ENCODE measurements at places on chromosomes 5 and 9.

DNA sequence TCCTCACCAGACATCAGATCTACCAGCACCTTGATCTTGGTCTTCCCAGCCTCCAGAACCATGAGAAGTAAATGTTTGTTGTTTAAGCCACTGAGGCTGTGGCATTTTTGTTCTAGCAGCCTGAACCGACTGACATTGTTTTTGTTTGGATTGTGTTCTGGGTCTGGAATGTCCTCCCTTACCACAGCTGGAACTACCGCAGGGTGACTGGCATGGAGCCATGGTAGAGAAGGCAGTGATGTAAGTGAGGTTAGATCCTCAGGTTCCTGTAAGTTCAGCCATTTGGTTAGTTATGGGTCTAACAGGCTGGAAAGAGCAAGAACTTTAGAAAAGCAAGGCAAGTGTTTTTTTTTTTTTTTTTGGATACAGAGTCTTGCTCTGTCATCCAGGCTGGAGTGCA is 209.3 kb downstream of the DAB2IP start:
- DNase-seq: no peak

DNA sequence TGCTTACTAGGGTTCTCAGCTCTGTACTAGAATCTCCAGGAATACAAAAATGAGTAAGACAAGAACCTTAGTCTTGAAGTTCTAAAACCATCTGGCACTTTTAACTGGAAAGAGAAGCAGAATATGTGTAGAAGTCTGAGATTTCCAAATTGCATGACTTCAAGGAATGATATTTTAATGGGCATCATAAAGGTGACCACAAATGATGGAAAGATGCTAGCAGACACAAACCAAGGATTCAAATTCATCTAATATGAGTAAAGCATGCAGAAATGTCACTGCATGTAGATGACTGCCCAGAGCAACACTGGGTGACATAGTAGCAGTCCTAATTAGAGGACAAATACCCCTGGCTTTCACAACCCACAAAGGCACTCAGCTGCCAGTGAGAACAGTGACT is 117.2 kb downstream of the RPS23 start:
- no peak for DNase-seq

DNA sequence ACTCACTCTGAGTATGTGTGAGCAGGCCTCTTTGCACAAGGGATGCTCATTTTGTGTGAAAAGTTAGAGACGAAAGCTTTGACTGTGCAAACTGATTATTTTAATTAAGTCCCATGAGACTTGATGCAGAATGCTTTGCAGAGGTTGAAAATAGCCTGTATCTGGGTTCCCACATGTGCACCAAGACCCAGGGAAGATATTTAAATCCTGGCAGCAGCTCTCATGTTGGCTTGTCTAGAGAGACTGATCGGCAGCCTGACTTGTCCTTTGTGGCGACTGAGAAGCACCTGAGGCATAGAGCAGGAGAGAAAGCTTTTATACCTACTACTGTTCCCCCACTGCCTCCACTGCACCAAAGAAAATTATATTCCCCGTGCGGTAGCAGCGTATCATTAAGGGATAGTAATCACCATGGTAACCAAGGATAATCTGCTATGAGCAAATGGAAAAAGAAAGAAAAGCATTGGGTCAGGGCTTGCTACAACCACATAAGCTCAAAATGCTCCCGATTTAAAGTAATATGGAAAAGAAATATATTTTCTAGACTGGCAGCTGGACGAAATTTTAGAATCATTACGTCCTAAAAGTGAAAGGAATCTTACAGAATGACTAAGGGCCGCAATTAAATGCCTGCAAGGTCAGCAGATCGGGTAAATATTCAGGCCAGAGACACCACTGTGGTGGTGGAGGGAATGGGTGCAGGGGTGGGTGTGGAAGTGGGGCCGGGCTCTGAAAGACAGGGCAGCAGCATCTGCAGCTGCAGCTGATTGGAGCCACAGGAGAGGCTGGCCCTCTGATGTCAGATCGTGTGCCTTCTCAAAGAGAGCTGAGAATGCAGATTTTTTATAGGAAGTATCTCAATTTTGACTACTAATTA is 135.3 kb upstream of the EPB41L4A start:
- DNase-seq: no peak

GRCh38 chr5:123124859-123125595 is 36.0 kb downstream of the PRDM6 start:
- DNase-seq: no peak

GRCh38 chr9:106019702-106020101 is 325.4 kb downstream of the TMEM38B start:
- no peak for DNase-seq

DNA sequence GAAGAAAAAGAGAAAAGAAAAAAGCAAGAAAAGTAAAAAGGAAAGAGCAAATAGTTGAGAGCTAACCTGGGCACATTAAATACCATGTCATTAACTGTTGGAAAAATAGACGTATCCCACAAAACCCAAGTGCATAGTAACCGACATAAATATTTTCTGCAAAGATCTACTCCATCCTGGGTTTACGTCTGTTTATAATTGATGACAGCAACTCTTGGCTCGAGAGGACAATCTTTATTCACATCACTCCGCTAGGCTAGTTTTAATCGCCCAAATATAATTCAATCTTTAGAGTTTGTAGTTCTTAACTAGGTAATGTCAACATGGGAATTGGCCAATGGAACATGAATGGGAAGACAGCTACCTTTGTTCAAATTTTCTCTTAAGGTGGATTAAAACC is 321.7 kb upstream of the TNC start:
- DNase-seq: no peak

- DNase-seq: no peak
Measured at GRCh38 chr9:129379886-129380285, 201.8 kb upstream of the IER5L start.

DNA sequence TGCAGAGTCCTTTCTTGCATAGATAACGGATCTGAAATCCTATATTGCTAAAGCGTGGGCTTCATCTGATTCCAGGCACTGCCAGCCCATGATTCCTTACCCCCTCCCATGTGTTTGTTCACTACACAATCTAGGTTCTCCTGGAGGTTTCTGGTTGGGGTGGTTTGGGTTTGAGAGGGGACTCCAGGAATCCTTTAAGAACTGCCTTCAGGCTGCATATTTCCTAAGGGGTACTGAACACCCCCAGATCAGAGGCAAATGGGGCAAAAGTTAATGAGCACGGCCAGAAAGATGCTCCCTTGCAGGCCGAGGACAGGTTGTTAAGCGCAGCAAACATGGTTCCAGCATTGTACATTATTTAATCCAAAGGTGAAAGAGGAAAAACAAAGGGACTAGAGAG is 9.9 kb downstream of the NR2F1 start:
- DNase-seq: no peak

DNA sequence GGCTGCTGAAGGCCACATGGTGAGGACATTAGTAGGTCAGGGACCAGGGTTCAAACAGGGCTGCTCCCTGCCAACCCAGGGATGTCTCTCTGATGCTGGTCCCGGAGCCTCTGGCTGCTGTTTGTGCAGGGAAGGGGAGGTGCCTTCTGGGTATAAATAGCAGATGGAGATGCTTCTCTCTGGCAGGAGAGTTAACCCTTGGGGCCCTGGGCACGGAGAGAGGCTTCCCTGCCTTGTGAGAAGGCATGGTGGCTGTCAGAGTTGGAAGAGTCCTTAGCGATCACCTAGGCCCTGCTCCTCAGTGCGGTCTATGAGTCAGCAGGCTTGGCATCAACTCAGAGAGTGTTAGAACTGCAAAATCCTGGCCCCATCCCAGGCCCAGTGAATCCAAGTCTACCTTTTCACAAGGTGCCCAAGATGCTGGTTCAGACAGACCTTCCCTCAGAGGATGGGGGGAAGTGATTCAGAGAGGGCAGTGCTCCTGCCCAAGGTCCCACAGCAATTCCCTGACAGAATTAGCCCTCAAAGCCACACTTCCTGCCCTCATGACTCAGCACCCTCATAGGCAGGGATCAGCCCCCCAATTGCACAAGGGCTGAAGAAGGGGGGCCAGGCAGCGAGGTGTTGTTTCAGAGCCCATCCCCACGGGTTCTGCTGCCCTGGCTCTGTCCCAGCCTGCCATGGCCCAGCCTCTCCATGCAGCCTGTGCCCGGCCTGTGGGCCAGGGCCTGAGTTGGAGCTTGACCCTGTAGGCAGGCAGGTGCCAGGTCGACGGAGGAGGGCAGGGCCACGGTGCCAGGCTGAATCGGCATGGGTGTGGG is 25.6 kb downstream of the CAMK2A start:
- DNase-seq: no peak

- DNase-seq: no peak
Measured at GRCh38 chr5:65017636-65018035, 248.9 kb downstream of the CWC27 start.

DNA sequence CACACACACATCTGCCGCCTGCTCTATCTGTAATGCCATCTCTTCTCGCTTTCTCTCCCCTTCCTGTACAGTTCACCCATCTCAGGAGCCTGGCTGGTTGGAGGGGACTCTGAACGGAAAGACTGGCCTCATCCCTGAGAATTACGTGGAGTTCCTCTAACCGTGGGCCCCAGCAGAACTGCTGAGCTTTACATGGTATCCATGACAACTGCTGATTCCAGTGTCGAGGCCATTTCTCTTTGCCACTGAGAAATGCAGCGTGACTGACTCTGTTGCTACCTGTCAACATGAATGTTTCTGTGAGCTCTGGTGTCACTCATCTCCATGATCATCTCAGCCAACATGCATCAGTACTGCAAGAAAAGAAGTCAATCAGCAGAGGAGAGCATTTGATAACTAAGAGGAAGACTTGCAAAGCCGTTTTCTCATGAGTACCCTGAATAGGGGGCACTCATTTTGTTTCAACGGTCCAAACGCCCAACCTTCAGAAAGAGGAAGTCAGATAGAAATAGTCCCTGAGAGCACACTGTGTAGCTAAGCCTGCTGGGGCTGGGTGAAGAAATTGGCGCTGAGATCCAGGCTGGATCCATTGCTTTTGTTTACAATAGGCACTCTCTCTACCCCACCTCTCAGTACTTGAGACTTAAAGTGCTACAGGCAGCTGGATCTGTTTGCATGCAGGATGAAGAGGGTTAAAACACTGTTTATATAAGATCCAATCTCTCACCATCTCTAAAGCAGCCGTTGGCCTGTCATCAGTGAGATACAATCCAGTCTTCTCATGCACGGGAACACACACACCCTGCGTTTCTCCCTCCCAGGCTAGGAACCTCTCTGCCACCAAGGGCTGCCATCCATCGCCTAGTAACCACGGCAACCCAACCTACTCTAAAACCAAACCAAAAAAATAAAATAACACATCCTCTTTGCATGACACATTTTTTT is 180.9 kb downstream of the NR3C1 start:
- peak; percentile 52 for DNase-seq
